GM12865 (cell line): ENCODE measurements at places on chromosomes 7 and 10.

- DNase-seq = no peak
Measured at GRCh38 chr7:31991846-31992245, 78.4 kb downstream of the PDE1C start.

- DNase-seq = peak; percentile 97
Measured at GRCh38 chr7:92904244-92905131, 68.1 kb upstream of the CDK6 start.

DNA sequence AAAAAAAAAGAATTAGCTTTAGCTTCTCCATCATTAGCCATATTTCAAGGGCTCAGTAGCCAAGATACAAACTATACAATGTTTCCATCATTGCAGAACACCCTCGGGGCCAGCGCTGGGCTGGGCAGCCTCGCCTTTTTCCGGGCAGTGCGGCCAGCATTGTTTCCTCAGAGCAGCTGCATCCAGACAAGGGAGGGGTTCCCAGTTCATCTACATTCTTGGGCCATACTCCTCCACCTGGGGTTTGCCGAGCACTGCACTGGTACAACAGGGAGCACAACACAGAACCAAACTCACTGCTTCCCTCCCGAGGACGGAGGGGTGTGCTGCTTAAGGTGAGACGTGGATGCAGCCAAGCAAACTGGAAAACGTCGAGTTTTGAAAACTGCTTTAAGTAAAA, 2.4 kb upstream of the PKD1L1 start:
- DNase-seq = no peak

- peak; percentile 9 for DNase-seq
Measured at GRCh38 chr10:51620131-51620530, 79.3 kb downstream of the CSTF2T start.

GRCh38 chr10:5654218-5654755, 12.1 kb downstream of the ASB13 start:
- no peak for DNase-seq

- DNase-seq = no peak
Measured at GRCh38 chr10:99579971-99580370, 40.3 kb downstream of the SLC25A28 start.
